ENCODE measurements at places on chromosomes 5 and 9.

GRCh38 chr5:176985516-176985915, 21.1 kb downstream of the UIMC1 start:
- DNase-seq, result no peak

DNA sequence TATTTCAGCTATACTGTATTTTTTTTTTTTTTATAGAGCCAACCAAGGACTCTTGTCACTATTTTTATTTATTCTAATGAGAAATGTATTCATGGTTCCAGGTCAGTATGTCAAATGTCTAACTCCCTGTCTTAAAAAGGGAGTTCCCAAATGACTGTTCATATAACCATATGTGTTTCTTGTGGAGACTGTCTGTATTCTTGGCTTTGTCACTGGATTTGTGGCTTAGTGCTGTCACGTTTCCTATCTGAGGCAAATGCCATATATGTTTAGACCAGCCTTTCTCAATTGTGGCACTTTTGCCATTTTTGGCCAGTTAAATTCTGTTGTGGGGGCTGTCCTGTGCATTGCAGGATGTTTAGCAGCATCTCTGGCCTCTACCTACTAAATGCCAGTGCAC, 3.1 kb downstream of the GCNT1 start:
- DNase-seq, result no peak

DNA sequence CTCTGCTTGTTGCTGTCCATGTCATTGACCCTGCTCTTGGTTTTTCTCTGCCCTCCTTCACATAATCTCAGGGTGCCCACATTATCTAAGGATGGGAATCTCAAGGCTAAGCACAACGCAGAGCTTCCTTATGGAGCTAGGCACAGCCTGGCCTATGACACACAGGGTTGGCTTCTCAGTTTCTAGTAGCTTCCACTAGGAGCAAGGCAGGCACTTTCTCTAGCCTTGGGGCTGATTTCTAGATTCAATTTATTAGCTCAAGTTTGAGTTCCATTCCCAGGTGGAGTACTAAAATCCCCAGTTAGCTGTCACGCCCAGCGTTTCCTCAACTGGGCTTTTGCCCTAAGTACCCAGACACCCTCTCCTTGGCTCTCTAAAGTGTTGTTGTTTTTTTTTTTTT, 12.4 kb downstream of the IL4 start:
- no peak for DNase-seq

DNA sequence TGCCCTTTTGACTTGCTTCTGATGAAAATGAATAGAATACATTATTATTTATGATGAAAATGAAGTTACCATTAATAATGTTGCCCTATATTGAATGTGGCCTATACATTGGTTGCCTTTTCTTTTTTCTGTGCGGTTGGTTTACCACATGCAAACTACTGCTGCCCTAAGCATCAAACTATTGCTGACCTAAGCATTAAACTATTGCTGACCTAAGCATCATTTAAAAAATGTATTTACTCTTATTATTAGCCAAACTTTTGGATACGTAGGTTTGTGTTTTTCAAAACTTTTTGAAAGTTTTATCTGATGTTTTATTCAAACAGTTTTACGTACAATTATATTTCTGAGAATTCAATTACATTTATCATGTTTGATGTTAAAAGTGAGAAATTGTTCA, 76.0 kb upstream of the CDH10 start:
- DNase-seq, result no peak

DNA sequence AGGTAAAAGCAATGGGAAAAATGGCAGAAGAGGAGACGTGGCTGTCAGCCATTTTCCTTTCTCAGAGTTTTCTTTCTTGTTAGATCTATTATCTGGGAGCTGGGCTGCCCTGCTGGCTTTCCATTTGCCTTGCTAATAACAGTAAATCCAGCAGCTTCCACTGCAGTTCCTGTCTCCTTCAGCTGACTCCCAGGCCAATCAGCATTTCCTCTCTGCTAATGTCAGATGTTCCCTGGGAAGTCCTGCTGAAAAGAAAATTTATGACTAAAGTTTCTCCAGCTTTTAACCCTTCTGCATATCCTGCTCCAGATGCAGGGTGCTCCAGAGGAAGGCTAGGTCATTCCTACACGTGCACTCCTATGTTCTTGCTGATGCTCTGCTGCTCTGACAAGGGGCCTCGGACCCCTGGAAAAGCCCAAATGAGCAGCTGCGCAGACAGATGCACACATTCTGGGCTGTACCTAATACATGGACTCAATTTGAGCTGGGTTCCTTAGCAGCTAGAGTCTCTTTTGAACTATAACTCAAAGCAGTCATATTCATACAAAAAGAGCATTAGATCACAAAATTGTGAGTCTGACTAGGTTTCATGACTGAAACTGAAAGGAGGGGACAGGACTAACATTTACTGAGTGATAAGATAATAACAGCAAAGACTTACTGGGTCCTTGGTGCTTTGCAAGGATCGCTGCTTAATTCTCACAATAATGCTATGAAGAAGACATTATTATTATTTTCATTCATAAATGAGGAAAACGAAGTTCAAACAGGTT, 182.2 kb downstream of the MAPKAP1 start:
- no peak for DNase-seq
